DMS53 (cell line): ENCODE measurements at places on chromosomes 3 and 15.
A peak's percentile ranks its signal among the peaks of the same experiment; 100 is the strongest.

DNA sequence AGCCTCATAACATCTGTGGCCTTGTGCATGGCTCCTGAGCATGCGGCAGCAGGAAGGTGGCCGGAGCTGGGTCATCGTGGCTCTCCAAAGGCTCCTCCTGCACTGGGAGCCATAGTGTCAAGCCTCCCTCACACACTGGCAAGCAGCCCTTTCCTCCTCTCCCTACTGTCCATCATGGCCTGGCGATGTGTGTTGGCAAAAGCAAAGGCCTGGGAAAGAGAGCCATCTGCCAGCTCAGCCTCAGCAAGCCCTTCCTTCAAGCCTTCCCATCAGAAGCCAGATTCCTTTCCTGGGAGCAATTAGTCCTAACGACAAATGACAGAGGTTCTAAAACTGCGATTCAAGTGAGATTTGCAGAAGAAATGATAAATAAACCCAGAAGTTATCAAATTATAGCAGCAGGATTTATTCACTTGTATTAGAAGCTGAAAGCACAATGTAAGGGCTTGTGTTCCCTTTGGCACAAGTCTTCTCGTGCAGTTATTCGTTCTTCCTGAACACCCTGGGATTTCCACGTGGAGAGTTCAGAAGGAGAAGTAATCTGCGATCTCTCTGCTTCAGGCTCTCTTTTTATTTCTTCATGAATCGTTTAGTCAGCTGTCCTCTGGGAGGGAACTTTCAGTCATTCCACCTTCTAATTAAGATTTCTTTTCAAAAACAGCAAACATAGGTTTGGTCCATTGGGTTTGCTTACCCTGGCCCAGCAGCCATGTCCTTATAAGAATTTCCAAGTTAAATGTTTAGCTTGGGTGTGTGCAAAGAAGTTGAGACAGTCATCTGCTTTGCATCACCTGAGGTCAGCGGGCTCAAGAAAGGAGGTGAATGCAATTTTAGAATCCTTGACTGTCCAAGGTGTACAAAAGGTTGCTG lies 110.3 kb upstream of the TMC3 start:
- no peak for DNase-seq

GRCh38 chr3:89405593-89405992 lies 298.2 kb downstream of the EPHA3 start:
- DNase-seq: no peak

- DNase-seq: no peak
Measured at GRCh38 chr3:45870099-45870498, 16.2 kb upstream of the CCR9 start.

DNA sequence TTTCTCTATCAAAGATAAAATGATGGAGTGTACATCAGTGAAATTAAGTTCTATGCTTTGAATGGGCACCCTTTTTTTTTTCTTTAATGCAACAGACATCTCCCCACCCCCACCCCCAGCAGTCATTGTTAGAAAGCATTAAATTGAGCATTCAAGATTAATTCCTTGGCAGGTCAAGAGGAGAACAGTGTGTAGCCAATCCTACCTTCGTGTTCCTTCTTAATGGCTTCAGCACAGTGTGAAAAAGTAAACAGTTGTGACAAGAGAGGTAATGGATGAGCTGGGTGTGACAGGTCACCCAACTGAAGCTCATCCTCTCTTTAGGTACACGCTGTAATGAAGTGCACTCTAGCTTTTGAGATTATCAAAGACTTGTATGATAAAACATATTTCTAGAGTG lies 198.5 kb upstream of the RARB start:
- DNase-seq: peak; percentile 1

DNA sequence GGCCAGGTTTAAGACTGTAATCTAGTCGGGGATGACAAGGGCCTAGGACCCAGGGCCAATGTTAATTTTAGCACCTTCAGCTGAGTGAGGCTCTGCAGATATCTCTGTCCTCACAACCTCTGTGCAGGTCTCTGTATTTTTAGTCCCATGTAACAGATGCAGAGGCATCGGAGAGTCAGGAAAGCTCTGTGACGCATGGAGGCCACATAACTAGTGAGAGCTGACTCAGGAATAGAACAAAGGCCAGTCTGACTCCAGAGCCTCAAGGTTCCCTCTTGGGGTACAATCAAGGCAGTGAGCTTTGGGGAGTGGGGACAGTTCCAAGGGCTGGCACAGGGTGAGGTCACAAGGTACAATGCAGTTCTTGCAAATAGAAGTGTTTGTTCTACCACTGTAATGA lies 31.0 kb downstream of the FSTL1 start:
- no peak for DNase-seq

DNA sequence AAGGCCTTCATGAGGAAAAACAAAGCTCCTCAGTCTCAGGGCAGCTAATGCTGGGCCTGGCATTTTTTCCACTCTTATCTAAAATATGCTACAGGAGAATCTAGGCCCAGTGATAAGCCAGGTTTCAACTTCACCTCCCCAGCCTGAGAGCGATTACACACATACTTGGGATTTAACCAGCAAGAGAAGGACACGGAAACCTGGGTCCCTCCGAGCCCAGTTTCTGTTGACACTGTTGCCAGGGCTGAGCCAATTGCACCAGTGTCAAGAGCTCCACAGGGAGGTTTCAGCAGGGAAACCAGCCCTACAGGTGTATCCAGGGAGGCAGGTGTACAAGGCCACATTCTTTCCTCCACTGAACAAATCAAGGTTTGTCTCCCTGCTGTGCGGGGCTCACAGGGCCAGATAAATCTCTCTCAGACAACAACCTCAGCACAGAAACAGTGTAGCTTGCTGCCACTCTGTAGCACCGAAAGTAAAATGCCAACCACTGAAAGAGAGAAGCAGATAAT lies 85.4 kb downstream of the MAGI1 start:
- DNase-seq: peak; percentile 94

- DNase-seq: no peak
Measured at GRCh38 chr3:195876297-195877064, 31.9 kb downstream of the TNK2 start.
